Activated CD4-positive, alpha-beta memory T cell treated with anti-CD3 and anti-CD28 coated beads, Interleukin-2, amount 10 ng/mL, durations not matched to agents 7 days and 5 days (primary cell): ENCODE measurements at places on chromosomes 12 and 14. TPM values are rescaled to one million over a fixed set of nuclear protein-coding genes. Genes with fewer than 3 reads are reported as not detected.
A peak's percentile ranks its signal among the peaks of the same experiment; 100 is the strongest.

DNA sequence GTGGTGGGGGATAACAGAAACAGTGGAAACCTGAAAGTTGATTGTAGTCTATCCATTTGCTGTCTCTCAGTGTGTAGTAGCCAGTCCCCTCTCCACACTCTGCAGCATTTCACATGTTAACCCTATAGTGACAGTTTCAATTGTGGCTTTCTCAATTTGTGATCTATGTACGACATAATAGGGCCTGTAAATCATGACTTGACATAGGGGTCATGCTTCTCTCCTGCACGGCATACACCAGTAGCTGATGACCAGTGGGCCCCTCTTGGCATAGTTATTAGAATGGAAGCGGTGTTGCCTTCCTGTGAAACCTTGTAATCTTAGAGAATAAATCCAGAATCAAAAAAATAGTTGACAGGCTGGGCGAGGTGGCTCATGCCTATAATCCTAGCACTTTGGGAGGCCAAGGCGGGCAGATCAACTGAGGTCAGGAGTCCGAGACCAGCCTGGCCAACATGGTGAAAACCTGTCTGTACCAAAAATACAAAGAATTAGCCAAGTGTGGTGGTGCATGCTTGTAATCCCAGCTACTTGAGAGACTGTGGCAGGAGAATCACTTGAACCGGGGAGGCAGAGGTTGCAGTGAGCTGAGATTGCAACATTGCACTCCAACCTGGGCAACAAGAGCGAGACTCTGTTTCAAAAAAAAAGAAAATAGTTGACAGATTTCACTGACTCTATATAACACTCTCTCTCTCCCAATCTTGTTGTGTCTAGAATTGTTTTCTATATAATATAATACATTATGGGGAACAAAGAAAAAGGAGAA is 44.6 kb upstream of the VSX2 start:
- DNase-seq, result no peak

DNA sequence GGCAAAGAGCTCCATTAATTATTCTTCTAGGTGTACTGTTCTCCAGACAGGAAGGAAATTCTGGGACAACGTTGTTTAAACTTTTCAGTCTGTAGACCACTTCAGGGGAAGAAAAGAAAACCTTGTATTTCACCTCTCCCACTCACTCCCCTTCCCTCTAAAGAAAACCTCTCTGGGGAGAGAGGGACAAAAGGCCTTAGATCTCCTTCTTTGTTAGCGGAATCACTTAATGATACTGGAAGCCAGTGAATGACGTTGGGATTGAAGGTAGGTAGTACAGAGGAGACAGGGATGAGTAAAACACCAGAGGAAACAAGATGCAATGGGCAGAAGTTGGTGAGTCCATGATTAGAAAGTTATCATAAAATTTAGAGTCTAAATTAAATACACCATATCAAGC is 38.7 kb upstream of the SGPP1 start:
- DNase-seq, result no peak

GRCh38 chr12:120485961-120486881 is 9.7 kb upstream of the DYNLL1 start:
- no peak for DNase-seq

DNA sequence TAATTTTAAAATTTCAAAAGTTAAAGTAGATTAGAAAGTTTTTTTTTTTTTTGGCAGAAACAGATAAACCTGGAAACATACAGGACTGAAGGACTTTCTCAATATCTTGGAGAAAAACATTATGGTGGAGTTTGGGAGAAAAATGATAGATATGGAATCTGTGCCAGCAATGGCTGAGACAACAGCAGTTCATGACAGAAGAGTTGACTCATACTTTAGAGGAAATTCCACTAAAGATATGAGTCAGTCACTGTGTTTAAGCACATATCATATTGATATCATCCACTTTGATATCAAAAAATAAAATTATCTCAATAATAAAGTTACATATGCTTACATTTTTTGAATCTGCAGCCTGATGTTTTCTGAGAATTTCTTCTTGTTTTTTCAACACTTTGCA is 193.9 kb upstream of the OR4E1 start:
- no peak for DNase-seq

DNA sequence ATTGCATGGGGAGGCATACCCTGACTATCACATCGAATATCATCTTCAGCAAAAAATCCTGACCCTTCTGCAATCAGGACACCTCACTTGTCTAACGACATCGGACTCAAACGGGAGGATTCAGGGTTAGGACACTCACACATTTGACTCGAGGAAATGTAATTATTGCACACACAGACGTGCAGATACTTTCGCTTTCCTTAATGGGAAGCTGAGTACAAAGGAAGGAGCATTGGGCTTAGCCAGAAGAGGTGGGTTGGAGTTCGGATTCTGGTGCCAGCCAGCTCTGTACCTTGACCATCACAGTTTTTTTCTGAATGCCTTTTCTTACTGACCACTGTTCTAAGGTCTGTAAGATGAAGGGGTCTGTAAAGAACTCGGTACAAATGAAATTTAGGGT is 260.4 kb downstream of the GALC start:
- DNase-seq, result no peak

DNA sequence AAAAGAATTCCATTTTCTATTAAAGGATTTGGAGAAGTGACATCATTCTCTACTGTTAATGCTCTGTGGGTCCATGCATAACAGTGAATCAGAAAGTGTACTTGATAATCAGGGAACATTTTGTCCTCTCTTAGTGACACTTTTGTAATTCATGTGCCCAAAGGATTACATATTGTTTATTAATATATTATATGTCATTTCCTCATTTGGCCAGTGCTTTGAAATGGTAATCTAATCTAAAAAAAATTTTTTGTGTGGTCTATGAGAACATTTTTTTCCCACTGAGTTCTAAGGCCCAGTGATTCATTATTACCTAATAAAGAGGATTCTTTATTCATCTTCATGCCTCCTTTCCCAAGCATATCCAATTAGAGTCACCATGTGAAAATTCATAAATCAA is 79.7 kb upstream of the MYF6 start:
- DNase-seq, result no peak

DNA sequence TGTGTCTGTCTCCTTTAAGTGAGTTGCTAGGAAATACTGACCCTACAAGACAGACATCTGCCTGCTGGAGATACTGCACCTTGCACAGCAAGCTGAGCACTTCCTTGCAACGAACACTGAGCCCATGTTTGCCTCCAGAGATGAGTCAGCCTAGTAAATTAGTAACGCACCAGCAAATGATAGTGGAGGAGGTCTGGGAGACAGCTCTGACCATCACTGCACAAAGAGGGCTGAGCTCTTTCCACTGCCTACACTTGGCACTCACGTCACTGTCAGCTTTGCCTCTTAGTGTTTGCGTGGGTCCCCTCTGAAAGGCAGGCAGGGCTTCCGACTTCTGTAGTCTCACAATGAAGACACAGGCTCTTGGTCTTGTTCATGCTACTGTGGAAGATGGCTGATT is 109.0 kb downstream of the APAF1 start:
- DNase-seq, result peak; percentile 52

DNA sequence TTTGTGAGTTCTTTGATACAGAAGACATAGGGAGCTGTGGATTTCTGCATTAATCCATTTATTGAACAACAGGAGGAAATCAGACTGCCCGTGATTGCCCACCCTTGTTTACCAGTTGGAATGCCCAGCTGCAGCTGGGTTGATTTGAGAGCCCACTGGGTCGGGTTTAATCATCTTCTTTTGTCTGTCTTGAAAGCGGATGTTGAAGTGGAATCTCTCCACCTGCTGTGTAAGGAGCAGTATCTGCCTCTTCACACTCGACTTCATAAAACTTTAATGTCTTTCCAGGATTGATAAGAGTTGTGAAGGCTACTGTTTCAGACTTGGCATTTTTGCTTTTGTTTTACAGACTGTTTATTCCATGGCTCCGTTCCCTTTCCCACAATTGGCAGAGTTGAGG is 39.9 kb downstream of the TBC1D30 start:
- DNase-seq, result no peak

DNA sequence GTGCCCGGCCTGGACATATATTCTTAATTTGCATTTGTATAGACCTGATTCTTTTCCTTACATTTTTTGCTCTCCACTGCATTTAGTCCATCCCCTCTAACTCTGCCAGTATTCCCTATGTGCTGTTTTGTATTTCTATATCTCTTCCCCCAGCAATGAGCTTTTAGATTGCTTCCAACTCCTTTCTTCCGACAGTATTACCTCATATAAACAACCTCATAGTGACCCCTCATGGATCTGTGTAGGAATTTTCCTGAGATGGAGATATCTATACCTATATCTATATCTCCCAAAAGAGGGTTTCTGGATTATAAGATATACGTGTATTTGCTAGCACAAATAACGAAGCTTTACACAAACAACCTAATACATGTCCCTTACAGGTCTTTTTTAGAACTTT is 161.9 kb downstream of the CRADD start:
- DNase-seq, result no peak

GRCh38 chr12:57215668-57216013 is 953 bp upstream of the NXPH4 start:
- peak; percentile 65 for DNase-seq

DNA sequence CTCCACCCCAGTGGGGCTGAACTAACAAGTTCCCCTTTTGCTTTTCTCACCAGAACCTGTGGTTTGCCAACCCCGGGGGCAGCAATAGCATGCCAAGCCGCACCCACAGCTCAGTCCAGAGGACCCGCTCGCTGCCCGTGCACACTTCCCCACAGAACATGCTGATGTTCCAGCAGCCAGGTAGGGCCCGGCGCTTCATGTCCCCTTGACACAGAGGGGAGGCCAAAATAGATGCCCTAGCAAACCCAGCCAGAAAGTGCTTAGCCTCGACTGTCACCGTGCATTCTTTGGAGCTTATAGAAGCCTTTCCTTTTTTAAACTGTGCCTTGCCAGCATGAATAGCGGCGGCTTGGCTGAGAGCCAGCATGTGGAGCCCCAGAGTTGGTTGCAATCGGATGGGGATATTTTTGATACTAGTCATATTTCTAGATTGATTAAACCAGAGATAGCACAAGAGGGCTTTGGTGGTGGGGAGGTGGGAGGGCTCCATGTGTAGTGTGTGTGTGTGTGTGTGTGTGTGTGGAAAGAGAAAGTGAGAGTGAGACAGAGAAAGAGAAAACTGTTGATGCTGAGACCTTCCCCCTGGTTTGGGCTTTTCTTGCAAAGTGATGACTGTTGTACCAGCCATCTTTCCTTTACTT is 126.1 kb downstream of the GCH1 start:
- peak; percentile 53 for DNase-seq

DNA sequence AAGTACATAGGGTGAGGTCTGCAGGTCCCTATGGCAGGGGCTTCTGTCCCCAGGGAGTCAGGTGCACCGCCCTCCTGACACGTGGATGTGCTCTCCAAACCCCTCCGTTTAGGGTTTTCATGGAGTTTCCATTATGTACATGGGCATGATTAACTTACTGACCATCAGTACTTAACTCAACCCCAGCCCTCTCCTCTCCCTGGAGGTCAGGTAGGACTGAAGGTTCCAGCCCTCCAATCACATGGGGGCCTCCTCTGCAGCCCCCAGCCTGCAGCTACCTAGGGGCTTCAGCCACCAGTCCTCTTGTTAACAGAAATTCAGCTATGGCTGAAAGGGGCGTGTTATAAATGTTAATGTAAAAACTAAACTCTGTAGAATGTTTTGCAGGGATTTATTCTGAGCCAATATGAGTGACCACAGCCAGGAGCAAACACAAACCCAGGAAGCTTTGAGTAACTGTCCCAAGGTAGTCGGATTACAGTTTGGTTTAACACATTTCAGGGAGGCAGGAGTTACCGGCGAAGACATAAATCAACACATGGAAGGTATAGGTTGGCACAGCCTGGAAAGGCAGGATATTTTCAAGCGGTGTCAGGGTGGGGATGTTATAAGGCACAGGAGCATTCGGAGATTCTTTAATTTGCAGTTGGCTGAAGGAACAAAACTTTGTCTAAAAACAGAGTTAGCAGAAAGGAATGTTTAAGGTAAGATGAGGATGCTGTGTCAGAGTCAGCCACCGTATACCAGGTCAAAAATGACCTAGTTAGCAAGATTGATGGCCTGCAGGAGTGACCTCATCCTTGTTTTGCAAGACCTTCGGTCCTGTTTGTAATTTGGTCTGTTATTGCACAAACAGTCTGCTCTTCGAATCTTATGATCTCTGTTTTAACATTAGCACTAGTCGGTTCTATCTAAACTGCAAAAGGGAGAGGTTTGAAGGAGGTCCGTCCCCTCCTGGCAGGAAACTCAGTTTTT is 75.2 kb downstream of the TNFAIP2 start:
- no peak for DNase-seq

- DNase-seq, result no peak
These were observed 109.7 kb upstream of the PRMT8 start for GRCh38 chr12:3381059-3382047.

DNA sequence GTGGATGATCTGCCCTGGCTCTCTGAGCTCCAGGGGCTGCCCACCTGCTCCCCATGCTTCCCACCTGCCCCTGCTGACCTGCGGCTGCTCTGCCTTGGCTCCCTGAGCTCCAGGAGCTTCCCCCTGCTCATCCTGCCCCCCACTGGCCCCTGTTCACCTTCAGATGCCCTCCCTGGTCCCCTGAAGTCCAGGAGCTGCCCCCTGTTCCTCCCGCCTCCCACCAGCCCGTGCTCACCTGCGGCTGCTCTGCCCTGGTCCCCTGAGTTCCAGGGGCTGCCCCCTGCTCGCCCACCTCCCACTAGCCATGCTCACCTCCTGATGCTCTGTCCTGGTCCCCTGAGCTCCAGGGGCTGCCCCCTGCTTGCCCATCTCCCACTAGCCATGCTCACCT is 219.7 kb downstream of the TMEM121 start:
- no peak for DNase-seq

- peak; percentile 37 for DNase-seq
These were observed 13.5 kb downstream of the SCNN1A start for GRCh38 chr12:6361834-6362233.

- DNase-seq, result no peak
These were observed 22.8 kb downstream of the ANO2 start for GRCh38 chr12:5921966-5922899.

DNA sequence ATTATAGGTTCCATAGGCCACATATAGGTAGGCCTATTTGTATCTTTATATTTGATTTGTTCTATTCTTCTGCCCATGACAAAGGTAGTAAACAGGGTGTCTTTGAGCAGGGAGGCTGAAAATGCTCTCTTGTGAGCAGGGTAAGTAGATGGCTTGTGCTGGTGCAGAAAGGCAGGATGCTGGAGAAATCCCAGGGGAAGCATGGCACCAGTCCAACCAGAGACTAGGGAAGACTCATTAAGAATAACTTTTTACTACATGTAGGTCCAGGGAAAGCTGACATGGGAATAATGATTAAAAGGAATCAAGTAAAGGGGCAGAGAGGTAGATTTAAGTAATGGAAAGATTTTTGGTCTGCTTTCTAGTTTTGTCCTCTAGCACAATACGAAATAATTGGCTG is 245.0 kb downstream of the RGS6 start:
- DNase-seq, result no peak

The GLT1D1 gene
- total RNA-seq, result not detected

The SMIM41 gene
- total RNA-seq, result not detected

The FOXN4 gene
- total RNA-seq, result not detected

The KRT7 gene
- 9.1 TPM for total RNA-seq

The IAPP gene
- total RNA-seq, result not detected

The SBNO1 gene
- 40.2 TPM for total RNA-seq

The MYO1H gene
- total RNA-seq, result not detected

The CACNA1C gene
- total RNA-seq, result 0.30 TPM

The PIK3C2G gene
- not detected for total RNA-seq

The PAPLN gene
- 1.4 TPM for total RNA-seq

The KITLG gene
- total RNA-seq, result not detected

The PMCH gene
- total RNA-seq, result 1.4 TPM

The KRT79 gene
- total RNA-seq, result not detected
